Naive thymus-derived CD4-positive, alpha-beta T cell (primary cell): ENCODE measurements at places on chromosomes 3 and 15. TPM values are rescaled to one million over a fixed set of nuclear protein-coding genes. Genes with fewer than 3 reads are reported as not detected.

- H3K27me3 ChIP-seq = no peaks in the 10 kb centered on the region
- no peaks in the 10 kb centered on the region for H3K4me1 ChIP-seq
- no peak overlapping the region for H3K27ac ChIP-seq
- no peak overlapping the region for H3K4me3 ChIP-seq
- no peaks in the 10 kb centered on the region for H3K36me3 ChIP-seq
Measured at GRCh38 chr3:78872195-78872594, 895.6 kb downstream of the ROBO1 start.

DNA sequence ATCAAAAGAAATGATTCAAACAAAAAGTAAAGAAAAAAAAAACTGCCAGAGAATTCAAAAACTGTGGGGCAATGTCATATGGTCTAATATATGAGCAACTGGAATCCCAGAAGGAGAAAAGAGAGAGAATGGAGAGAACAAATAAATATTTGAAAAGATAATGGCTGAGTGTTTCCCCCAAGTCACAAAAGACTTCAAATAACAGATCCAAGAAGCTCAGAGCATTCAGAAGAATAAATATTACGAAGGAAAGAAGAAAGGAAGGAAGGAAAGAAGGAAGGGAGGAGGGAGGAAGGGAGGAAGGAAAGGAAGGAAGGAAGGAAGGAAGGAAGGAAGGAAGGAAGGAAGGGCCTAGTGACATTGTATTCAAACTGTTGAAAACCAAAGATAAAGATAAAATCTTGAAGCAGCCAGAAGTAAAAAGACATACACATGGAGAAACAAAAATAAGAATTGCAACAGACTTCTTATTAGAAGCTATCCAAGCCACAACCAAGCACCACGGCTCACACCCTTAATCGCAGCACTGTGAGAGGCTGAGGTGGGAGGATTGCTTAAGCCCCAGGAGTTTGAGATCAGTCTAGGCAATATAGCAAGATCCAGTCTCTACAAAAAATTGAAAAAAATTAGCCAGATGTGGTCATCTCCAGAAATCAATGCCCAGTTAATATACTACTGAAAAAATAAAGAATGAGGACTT lies 118.9 kb upstream of the IGSF10 start:
- H3K27me3 ChIP-seq = no peaks in the 10 kb centered on the region
- no peaks in the 10 kb centered on the region for H3K4me1 ChIP-seq
- H3K36me3 ChIP-seq = no peaks in the 10 kb centered on the region
- no peak overlapping the region for H3K4me3 ChIP-seq
- H3K27ac ChIP-seq = no peak overlapping the region
- DNase-seq = no peak

GRCh38 chr3:14151471-14152083 lies 26.7 kb downstream of the TMEM43 start:
- peaks cover 6% of the 10 kb centered on the region for H3K36me3 ChIP-seq
- H3K27ac ChIP-seq = no peak overlapping the region
- no peaks in the 10 kb centered on the region for H3K27me3 ChIP-seq
- DNase-seq = no peak

DNA sequence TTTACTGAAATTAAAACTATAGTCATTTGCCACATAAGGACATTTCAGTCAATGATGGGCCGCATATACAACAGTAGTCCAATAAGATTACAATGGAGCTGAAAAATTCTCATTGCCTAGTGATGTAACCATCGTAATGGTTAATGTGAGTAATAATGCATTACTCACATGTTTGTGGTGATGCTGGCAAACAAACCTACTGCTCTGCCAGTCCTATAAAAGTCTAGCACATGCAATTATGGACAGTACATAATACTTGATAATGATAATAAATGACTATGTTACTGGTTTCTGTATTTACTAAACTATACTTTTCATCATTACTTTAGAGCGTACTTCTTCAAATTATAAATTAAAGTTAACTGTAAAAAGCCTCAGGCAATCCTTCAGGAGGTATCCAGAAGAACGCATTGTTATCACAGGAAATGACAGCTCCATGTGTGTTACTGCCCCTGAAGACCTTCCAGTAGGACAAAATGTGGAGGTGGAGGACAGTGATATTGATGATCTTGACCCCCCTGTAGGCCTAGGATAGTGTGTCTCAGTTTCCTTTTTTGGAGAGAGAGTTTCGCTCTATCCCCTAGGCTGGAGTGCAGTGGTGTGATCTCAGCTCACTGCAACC lies 102.7 kb downstream of the ATP1B3 start:
- no peaks in the 10 kb centered on the region for H3K27me3 ChIP-seq
- no peaks in the 10 kb centered on the region for H3K36me3 ChIP-seq
- H3K4me3 ChIP-seq = no peak overlapping the region
- H3K4me1 ChIP-seq = no peaks in the 10 kb centered on the region

Gene KY
- polyA plus RNA-seq = not detected

Gene IMPG2
- polyA plus RNA-seq = not detected
